ENCODE measurements at places on chromosomes 5 and 9.

DNA sequence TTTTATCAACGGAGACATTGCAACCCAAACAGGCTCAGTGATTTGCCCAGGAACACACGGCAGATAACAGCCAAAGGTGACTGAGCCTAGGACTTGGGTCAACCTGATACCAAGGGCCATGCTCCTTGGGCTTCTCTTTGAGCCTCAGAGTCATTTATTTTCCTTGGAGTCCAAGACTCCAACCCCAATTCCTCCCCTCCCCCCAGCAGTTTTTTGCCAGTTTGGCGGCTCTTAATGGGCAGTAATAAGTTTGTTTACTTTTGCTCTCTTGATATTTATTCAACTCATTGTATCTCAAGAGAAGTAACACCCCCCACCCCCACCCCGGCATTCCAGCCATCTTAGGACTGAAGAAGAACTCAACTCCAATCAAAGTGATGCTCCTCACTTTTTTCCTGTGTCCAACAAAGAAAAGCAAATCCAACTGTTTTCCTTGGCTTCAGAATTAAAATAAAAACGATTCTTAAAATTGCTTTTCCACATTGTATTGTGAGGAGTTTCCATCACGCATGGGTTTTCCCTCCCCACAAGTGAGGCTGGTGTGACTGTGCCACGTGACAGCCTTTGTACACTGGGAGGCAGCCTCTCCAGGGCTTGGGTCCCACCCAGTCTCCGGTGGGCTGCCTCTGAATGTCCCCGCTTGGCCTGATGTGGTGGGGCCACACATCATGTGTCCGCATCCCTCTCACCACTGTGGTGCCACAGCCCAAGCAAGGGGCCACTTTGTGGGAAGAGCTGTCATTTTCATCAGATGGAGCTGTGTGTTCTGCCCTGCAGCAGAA, 9.1 kb downstream of the ANGPTL2 start:
- no peak for DNase-seq

- DNase-seq: no peak
These were observed 50.8 kb downstream of the WDR36 start for GRCh38 chr5:111142932-111143331.

- peak; percentile 48 for DNase-seq
These were observed 235.7 kb downstream of the HSPA4 start for GRCh38 chr5:133287500-133287899.

- DNase-seq: no peak
These were observed 64.4 kb downstream of the MAP1B start for GRCh38 chr5:72171667-72172066.

DNA sequence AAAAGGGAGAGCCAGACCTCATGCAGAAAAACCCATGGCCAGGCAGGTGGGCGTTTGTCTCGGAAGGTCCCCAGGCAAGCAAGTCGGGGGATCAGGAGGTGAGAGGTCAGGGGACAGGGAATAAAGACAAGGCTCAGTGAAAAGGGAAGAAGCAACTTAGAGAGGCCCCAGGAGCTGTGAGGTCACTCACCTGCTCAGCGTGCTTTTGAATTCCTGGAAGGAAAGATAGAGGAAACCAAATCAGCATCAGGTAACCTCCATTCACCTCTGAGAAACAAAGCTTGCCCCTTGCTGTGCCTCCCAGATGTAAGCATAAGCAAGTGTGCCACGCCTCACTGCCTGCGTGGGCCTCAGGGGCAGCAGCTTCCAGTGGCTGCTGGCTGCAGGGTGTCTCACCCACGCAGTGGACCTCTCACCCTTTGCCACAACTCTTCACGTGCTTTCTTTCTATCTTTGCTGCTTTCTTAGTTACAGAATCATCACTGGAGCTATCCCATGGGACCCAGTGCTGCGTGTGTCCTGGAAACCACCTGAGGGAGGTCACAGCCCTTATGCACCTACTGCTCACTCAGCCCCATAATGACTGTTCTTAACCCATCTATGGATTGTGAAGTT, 6.0 kb downstream of the TRIM7 start:
- DNase-seq: no peak

- peak; percentile 37 for DNase-seq
These were observed 29.3 kb upstream of the OBP2B start for GRCh38 chr9:133238272-133238850.

- DNase-seq: no peak
These were observed 198.6 kb downstream of the PAX5 start for GRCh38 chr9:36835271-36835996.

DNA sequence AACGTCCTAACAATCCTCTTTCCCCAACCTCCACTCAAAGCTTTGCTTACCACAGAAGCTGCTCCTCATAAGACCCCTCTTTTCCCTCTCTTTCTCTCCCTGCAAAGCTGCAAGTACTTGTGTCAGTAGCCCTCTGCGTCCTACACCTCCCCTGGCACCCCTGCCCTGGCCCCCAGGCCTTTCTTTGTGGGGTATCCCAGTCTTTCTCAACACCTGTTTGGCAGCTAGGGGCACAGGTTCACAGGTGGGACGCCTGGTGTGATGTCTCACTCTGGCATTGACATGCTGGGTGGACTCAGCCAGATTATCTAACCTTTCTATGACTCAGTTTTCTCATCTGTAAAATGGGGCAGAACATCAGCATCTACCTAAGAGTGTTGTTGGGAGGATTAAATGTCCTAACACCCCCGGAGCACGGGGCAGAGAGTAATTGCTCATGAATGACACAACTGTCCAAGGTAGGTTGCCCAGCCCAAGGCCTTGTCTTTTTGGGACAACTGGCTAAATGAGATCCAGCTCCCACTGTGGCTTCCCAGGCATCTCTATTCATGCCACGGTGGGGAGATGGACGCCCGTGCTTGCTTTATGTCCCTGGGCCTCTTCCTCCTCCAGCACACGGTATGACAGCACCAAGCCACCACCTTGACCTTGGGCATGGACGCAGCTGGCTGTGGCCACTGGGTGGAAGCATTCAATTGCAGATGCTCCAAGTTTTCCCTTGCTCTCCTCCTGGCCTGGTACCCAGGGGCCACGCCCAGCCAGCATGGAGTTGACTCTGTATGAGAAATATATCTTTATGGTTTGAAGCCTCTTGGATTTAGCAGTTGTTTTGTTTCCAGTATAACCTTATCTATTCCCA, 190.4 kb downstream of the RGS3 start:
- no peak for DNase-seq

- DNase-seq: no peak
These were observed 295.4 kb upstream of the DAB2 start for GRCh38 chr5:39720136-39720535.

- no peak for DNase-seq
These were observed 14.6 kb upstream of the LMX1B start for GRCh38 chr9:126599047-126599650.

DNA sequence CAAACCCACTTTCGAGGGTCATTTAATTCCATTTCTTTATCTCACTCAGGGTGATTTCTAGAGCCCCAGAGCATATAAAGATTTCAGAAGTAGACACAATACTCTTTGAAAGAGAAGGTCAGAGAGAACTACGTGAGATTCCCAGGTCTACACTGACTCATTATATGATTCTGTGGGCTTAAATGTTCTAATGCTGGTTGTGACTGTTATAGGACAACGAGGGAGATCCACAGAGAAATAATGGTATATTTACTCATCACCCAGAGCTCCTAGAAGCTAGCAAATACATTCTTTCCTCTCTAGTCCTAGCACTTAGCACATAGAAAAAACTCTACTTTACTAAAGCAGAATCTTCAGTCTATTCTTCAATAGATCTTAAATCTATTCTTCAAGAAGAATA, 39.4 kb upstream of the GRAMD2B start:
- DNase-seq: no peak

DNA sequence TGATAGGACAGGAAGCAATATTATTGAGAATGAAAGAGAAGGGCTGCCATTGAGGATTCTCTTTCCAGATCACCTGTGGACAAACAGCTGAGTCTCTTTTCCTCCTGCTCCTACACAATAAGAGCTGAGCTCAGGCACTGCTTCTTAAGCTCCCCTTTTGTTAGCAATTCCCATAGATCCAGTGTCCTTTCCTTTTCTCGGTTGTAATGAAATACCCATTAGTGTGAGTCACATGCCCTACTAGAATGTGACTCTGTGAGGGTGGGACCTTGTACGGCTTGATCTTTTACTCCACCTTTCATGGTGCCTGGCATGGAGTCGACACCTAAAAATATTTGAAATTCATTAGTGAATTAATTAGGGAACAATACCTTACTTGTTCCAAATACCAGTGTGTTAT, 269.2 kb downstream of the NR3C1 start:
- DNase-seq: no peak

GRCh38 chr9:34139477-34140146, 13.1 kb upstream of the DCAF12 start:
- no peak for DNase-seq

DNA sequence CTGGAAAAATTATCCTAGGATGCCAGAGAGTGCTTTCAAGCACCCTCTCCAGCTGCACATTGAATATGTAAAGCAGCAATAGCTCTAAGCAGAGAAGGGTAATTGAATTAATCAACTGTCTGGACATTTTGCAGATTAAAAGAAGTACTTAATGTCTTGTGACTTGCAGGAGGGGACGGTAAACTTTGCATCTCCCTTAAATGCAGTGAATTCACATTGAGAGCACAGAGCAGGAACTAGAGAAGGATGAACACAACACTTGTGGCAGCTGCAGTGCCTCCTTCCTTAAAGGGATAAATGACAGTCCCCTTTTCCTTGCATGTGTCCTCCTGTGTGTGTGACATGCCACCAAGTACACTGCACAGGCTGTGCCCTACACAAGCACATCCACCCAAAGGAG, 7.4 kb upstream of the CDK5RAP2 start:
- no peak for DNase-seq

- DNase-seq: no peak
These were observed 206.1 kb downstream of the YTHDC2 start for GRCh38 chr5:113719549-113719948.

GRCh38 chr9:137127301-137128157, 11.4 kb upstream of the GRIN1 start:
- DNase-seq: peak; percentile 63

DNA sequence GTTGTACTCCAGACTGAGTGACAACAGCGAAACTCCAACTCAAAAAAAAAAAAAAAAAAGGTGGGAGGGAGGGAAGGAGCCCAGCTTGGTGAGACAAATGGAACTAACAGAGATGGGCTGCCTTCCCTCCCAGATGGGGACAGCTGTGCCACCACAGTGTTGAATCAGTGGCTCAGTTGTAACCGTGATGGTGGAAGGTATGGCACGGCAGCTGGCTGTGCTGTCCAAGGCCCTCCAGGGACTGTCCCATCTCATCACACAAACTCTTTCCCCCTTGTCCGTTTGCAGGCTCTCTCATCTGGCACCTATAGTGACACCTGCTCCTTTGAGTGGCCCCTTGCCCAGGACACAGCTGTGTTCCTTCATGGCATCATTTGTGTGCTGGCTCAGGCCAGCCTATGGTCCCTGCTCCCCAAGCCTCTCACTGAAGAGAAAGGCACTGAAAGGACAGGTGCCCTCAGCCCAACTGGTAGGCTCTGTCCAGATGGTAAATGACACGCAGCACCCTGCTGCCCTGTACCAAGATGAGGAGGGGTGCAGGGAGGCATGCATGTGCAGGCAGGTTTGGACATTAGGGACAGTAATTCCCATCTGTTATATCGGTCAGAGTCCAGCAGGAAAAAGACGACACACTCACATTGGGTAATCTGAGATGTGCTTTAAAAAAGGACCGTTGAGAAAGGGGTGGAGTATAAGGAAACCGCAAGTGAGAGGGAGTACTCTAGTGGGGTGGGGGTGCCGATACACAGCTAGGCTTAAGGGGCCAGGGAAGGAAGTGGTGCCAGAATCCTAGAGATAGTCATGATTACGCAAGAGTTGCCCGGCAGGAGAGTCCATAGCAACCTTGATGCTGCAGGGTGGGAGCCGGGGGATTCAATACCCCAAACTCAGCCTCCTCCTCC, 4.3 kb downstream of the SMIM33 start:
- DNase-seq: no peak

DNA sequence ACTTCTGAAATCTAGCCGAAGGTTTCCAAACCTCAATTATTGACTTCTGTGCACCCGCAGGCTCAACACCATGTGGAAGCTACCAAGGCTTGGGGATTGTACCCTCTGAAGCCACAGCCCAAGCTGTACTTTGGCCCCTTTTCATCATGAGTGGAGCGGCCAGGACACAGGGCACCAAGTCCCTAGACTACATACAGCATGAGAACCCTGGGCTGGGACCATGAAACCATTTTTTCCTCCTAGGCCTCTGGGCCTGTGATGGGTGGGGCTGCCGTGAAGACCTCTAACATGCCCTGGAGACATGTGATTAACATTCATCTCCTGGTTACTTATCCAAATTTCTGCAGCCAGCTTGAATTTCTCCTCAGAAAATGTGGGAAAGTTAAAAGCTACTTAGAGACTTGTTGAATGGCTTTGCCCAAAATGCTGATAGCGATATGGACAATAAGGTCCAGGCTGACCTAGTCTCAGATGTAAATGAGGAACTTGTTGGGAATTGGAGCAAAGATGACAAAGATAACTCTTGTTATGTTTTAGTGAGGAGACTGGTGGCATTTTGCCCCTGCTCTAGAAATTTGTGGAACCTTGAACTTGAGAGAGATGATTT, 34.1 kb upstream of the CPLANE1 start:
- DNase-seq: no peak

DNA sequence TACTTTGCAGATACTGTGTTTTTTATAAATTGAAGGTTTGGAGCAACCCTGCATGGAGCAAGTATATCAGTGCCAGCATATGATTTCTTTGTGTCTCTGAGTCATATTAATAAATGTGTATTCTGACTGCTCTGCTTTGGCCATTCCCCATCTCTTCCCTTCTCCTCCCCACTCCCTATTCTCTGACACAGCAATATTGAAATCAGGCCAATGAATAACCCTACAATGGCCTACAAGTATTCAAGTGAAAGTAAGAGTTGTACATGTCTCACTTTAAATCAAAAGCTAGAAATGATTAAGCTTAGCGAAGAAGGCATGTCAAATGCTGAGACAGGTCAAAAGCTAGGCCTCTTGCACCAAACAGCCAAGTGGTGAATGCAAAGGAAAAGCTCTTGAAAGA, 82.2 kb upstream of the TLX3 start:
- DNase-seq: no peak

All from activated CD8-positive, alpha-beta T cell treated with anti-CD3 and anti-CD28 coated beads, Interleukin-2, amount 10 ng/mL, durations not matched to agents 7 days and 5 days (primary cell).